ENCODE measurements at places on chromosomes 6 and 20. TPM values are rescaled to one million over a fixed set of nuclear protein-coding genes. Genes with fewer than 3 reads are reported as not detected.

DNA sequence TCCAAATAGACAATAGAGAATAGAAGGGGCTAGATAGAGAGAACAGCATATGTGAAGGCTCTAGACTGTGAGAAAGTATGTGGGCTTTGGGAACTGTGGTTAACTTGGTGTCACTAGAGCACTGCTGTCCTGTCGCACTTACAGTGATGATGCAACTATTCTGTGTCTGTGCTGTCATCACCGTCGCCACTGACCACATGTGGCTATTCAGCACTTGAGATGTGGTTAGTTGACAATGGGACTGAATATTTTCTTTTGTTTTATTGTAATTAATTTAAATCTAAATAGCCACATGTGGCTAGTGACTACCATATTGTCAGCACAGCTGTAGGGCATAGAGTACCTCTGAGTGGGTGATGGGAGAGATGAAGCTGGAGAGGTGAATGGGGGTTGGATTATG is 39.0 kb upstream of the IFNGR1 start:
- no peak for DNase-seq

DNA sequence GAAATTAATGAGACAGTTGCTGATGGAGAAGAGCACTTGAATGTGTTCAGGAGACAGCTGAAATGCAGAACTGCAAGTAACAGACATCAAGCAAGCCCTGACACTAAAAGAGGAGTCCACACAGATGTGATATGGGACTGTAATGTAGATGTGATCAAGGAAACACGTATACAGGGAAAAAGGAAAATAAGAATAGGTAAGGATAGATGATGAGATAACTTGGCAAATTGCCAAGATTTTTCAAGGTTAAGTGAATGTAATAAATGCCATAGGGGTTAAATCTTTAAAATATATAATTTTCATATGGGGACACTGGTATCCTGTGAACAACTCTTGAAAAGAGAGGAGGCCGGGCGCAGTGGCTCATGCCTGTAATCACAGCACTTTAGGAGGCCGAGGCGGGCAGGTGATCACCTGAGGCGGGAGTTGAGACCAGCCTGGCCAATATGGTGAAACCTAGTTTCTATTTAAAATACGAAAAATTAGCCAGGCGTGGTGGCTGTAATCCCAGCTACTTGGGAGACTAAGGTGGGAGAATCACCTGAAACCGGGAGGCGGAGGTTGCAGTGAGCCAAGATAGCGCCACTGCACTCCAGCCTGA is 7.2 kb upstream of the SNX14 start:
- DNase-seq = no peak

- no peak for DNase-seq
Measured at GRCh38 chr20:32034581-32035425, 17.2 kb upstream of the HCK start.

GRCh38 chr6:96899019-96899418 is 1.3 kb upstream of the NDUFAF4 start:
- no peak for DNase-seq

DNA sequence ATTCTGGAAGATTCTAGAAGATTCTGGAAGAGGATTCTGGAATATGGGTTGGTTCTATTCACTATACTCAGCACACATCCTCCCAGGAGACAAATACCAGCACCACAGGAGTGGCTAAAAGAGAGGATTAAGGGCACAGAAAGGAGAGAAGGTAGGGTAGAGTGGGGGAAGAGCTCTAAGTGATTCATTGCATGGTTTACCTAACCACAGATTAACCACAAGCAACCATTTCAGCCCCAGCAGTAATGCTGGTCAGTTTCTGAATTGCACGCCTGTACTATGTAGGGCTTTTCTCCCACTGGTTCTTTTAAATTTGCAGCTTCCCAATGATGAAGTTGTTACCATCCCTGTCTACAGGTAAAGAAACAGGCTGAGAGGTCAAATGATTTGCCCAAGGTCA is 192.7 kb upstream of the PMEPA1 start:
- no peak for DNase-seq

GRCh38 chr20:21901470-21902275 is 196.2 kb downstream of the PAX1 start:
- no peak for DNase-seq

DNA sequence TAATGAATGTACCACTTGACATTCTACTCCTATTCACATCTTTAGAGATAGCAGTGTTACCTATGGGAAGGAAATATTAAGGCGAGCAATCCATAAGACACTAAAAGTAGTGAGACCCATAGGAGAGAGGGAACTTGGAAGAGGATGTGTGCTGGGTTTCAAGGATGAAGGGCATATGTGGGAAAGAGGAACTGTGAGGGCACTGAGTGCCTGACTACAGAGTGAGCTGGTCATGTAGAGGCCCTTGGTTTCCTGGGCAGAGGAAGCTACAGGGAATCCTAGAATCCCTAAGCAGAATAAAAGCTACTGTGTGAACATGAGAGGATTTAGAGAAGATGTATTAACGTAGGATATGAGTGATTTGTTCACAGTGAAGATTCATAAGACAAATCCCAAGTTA is 262.8 kb downstream of the FARS2 start:
- no peak for DNase-seq

GRCh38 chr6:34512738-34513115 is 43.4 kb downstream of the SPDEF start:
- DNase-seq = no peak

- DNase-seq = no peak
Measured at GRCh38 chr6:90928051-90928450, 341.2 kb upstream of the MAP3K7 start.

GRCh38 chr6:118905851-118906250 is 11.9 kb downstream of the ASF1A start:
- no peak for DNase-seq

DNA sequence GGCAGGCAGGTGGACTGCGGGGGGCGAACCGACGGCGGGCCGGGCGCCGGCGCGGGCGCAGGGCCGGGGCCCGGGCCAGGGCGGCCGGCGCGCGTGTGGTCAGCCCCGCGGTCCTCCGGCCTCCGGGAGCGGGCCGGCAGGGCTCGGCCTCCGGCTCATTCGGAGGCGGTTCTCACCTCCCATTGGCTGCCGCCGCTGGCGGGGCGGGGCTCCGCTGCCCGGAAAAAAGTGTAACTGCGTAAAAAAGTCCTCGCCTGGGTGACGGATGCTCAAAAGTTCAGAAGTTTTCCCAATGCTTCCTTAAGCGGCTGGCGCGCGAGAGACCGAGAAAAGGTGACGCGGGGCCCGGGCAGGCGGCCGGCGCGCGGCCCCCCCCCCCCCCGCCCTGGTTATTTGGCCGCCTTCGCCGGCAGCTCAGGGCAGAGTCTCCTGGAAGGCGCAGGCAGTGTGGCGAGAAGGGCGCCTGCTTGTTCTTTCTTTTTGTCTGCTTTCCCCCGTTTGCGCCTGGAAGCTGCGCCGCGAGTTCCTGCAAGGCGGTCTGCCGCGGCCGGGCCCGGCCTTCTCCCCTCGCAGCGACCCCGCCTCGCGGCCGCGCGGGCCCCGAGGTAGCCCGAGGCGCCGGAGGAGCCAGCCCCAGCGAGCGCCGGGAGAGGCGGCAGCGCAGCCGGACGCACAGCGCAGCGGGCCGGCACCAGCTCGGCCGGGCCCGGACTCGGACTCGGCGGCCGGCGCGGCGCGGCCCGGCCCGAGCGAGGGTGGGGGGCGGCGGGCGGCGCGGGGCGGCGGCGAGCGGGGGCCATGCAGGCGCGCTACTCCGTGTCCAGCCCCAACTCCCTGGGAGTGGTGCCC is at the start of gene FOXC1:
Gene FOXC1, plus strand, starts transcription at position 268 of the 849 bp plus-strand sequence. Its CDS starts 531 bp downstream, at position 799.
- peak; percentile 71 for DNase-seq

DNA sequence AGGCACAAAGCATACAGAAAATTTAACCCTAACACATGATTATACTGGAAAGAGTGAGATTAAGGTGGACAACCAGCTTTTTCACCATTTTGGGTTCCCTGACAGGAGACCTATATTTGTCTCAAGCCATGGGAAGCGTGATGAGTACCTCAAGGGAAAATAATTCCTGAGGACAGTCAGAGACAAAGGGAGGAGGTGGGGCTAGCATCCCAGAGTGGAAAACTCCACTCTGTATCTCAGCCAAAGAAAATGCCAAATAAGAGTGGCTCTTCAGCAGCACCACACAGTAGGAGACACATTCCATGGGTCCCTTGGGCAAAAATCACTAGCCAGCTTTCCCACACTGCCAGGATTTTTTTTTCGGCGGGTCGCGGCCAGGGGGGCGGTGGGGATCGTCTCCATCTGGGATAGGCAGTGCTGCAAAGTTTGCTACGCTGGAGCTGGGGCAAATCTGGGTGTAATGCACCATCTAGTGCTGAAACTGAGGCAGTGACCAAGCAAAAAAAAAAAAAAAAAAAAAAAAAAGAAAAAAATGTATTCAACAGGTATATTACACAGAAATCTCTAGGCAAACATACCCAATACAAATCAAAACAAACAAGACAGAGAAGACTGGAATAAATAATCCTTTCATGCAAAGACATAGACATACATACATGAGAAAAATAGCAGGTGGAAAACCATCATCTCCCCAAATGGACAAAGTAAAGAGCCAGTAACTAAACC is 77.3 kb upstream of the SLC35F1 start:
- DNase-seq = no peak

DNA sequence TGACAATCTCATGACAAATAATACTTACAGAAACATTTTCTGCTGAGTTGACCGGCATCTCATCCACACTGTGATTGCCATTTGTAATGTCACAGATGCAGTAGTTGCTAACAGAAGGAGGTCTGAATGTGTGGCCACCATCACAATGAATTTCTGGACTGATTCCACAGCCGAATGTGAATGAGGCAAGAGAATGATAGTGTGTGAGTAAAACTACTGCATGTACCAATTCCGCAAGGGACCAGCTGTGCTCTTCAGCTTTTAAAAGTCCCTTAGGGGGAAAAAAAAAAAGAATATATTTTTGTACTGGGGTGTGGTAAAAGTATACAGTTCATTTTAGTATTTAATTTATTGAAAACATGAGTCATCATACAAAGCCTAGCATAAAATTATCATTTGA is 96.2 kb downstream of the SESN1 start:
- no peak for DNase-seq

DNA sequence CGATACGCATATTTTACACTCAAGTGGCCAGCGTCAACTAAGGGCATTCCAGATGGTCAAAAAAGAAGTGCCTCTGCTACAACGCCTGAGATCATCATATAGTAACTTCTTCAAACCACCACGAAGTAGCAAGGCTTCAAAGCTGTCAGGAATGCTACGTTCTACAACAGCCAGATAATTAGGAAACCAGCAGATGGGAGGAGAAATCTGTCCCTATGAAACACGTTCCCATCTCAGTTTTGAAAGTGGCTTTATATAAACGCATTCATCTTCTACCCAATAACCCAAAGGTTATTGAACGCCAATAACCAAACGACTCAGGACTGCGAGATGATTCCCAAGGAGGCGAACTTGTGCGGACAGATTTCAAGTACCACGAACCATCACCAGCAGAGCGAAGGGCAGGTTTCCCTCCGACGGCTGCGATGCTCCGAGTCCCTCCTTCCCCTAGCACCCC is 1.2 kb downstream of the ABHD12 start:
- DNase-seq = no peak

- DNase-seq = no peak
Measured at GRCh38 chr6:7381092-7381491, 8.4 kb downstream of the CAGE1 start.

GRCh38 chr6:142485256-142485655 is 183.4 kb downstream of the ADGRG6 start:
- no peak for DNase-seq

GRCh38 chr6:15936503-15936902 is 192.4 kb upstream of the MYLIP start:
- DNase-seq = no peak

DNA sequence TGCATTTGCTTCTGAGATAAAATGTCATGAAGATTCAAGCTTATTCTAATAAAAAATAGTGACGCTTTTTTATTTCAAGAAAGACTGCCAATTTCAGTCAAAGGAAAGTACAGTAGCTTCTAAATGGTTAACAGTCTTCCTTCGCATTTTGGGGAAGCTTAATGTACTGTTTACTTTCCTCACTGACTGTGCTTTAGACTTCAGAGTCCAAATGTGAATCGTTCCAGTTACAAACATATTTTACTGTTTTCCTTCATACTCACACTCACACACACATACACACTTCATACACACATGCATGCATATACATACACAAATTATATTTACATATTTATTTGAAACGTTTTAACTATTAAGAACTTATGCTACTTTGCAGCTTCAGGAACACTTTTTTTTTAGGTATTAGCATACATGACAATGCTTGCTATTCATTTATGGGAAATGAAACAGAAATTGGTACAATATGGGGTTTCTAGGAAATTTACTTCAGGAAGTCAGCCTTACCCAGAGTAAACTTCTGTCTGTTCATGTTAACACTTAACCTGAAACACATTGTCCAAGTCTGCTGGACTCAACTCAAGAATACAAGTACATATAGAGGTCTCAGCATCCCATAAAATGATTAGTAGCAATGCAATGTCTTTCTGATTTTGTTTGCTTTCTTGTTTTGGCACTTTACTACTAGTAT is 145.4 kb downstream of the RPS12 start:
- DNase-seq = no peak

HLA-DQB1 gene
- total RNA-seq = 9.8 TPM

RNF182 gene
- total RNA-seq = 4.2 TPM

LZTS3 gene
- total RNA-seq = 14.2 TPM

COL19A1 gene
- 0.18 TPM for total RNA-seq

DTD1 gene
- total RNA-seq = 22.2 TPM

COMMD7 gene
- total RNA-seq = 40.8 TPM

ASIP gene
- total RNA-seq = not detected

C20orf202 gene
- 0.27 TPM for total RNA-seq

HLA-DQB2 gene
- not detected for total RNA-seq

RUNX2 gene
- 4.9 TPM for total RNA-seq

MAP3K7 gene
- 35.9 TPM for total RNA-seq

All from mesothelial cell of epicardium (in vitro differentiated cells).